ENCODE measurements at places on chromosomes 5 and 9.

- no peak for DNase-seq
Measured at GRCh38 chr9:123005964-123006363, 27.5 kb upstream of the GPR21 start.

DNA sequence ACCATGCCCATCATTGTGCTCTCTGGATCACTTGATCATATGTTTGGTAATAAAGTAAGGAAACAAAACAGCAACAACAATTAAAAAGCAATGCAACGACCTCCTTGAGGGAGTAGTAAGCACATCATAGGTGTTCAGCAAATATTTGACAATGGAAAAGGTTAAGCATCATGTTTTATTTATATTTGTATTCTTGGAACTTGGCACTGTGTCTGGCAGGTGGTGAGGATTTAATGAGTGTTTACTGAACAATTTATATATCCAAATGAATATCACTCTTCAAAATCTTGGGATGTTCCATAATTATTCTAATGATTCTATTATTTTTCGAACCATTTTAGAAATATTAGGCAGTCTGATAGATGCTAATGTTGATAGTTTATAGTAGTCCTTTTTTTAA is 6.2 kb downstream of the PIP5K1B start:
- DNase-seq, result no peak

DNA sequence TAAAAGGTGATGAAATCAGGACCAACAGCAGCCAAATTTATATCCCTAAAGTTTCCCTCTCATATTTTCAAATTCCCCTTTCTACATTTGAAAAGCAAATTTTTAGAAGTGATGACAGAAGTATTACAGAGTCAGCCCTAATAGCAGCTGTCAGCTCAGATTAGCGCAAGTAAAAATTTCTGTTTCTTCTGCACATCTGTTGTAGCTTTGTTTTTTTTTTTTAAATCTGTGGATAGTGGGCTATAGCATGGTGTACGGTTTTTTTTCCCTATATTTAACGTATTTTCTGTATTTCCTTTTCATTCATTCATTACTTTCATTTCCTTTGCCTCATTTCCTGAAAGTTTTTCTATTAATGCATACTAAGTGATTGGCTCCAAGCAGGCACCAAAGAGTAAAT is 99.1 kb downstream of the MACIR start:
- DNase-seq, result no peak

GRCh38 chr5:78003919-78004318 is 227.8 kb upstream of the TBCA start:
- no peak for DNase-seq

- no peak for DNase-seq
Measured at GRCh38 chr5:141326088-141326854, 4.0 kb upstream of the PCDHGA1 start.

DNA sequence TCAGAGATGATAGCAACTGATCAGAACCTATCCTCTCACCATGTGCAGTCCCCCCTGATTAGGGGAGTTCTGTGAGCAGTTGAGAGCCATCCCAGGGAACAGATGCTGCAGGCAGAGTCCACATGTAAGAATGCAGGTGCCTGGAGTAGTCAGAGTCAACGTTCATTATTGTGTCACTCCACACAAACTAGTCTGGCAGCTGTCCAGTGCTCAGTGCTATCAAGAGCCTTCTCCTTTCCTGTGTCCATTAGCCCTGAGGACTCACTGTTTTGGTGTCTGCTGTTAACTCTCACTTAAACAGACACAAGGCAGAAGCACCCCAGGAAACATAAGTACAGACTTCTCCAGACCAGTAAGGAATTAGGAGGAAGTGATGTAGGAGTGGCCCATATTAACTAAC is 2.5 kb downstream of the SH3TC2 start:
- no peak for DNase-seq

DNA sequence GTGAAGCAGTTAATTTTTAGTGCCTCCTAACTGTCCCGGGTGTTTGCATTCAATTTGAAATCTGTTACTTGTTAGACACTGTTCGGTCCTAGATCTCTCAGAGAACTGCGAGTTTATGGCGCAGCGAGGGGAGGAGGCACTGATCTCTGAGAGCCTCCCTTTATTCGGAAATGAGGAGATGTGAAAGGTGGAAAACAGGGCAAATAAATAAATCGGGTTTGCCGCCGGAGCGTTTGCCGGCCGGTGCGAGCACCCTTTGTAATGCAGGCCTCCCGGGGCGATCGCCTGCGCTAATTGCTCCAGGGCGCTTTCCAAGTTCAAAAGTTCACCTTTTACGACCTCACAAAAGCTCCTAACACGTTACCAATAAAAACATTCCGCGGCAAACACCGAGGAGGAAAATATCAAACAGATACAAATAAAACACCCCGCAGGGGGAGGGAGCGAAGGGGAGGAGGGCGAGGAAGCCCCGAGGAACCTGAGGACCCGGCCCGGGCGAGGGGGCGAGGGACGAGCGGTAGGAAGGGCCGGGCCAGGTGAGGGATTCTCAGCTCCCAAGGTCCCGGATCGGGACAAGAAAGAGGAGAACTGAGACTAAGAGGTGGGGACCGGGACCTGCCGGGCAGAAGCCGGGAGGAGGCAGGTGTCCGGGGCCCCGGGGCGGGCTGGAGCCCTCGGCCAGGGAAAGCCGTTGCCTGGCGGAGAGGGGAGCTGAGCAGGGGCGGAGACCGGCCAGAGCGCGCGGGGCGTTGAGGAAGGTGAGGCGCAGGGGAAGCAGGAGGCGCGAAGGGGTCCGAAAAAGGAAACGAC is 1.4 kb downstream of the NR6A1 start:
- DNase-seq, result no peak

- DNase-seq, result no peak
Measured at GRCh38 chr5:171424726-171425125, 5.3 kb downstream of the FGF18 start.

- DNase-seq, result no peak
Measured at GRCh38 chr5:109998726-109999125, 309.0 kb downstream of the MAN2A1 start.

- DNase-seq, result no peak
Measured at GRCh38 chr5:157519579-157520253, 55.9 kb downstream of the ADAM19 start.

DNA sequence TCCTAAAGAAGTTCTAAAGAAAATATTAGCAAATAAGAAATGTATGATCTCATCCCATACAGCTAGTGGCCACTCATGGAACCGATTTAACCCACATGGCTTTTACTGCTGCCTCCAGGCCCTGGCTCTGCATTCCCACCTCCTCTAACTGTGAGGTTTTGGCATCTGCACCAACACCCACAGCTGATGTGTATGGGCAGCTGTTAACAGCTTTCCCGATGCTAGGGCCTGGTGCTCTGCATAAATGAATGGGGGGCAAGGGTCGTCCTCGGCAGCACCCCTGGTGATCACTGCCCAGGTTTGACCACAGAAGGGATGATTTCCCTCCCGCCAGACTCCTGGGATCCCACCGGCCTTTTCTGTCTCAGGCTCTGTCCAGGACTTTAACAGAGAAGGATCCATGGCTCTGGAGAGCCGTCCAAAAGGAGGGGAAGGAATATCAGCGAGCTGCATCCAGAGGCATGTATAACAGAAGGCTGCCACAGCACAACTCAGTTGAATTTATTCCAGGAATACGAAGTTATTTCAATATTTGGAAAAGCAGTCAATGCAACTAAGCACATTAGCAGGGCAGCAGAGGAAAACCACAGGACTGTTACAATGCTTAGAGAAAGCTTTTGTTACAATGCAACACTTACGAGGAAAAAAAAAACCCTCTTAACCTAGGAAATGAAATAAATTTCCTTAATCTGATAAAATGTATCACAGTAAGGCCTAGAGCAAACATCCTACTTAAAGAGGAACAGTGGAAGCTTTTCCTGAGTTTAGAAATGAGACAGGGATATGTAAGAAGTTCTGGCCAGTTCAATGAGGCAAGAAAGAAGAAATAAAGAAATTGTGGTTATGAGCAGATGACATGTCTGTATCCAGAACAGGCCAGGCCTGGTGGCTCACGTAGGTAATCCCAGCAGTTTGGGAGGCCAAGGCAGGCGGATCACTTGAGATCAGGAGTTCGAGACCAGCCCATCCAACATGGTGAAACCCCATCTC is 63.1 kb downstream of the NACC2 start:
- DNase-seq, result no peak

DNA sequence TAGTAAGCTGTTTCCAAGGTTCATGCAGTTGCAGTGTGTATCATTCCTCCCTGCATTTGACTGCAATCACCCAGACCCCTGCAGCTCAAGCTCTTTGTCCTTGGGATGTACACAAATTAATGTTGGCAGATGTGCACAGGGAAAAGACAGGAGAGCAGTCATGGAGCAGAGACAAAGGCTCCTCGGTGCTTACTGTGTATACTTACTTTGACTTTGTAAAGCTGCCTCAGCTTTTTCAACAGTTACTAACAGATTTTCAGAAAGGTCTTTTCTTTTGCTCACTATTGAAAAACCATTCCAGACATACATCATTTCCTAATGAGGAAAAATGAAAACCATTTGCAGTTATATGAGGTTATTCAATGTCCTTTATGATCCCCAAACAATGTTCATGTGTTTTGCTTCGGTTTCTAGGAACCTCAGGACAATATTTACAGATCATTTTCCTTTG is 124.9 kb downstream of the TTC39B start:
- no peak for DNase-seq

DNA sequence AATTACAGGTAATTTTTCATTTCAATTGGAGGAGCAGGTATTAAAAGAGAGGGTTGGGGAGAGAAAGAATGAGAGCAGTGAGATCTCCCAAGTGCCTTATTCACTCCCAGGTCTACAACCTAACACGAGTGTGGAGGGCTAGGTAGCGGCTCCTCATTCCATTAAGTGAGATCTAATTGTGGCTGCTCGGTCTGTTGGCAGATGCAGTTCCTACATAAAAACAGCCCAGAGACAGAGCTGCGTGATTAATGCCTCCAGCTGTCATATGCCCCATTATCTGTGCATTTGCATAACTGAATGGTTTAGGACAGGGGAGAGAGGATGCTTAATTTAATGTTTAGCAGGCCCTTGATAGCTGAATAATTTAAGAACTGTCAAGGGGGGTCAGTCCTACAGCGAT is 100.5 kb downstream of the PSAT1 start:
- no peak for DNase-seq

- DNase-seq, result no peak
Measured at GRCh38 chr9:70406434-70406862, 8.0 kb downstream of the KLF9 start.

DNA sequence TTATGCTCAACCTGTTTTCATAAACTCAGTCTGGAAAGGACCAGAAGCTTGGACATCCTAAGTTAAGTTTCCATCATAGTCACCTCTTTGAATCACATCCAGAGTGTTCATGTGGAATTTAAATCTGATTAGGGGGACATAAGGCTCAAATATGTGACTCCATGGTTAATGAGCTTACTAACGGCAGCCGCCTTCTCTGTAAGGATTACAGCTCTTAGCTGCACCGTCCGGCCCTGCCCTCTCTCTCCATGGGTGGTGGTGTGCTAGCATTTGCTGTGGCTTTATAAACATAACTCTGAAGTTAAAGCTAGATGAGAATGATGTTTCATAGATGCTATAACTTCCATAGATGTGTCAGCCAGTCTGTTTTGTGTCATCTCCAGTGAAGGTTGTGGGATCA is 156.5 kb downstream of the TRIO start:
- DNase-seq, result no peak

DNA sequence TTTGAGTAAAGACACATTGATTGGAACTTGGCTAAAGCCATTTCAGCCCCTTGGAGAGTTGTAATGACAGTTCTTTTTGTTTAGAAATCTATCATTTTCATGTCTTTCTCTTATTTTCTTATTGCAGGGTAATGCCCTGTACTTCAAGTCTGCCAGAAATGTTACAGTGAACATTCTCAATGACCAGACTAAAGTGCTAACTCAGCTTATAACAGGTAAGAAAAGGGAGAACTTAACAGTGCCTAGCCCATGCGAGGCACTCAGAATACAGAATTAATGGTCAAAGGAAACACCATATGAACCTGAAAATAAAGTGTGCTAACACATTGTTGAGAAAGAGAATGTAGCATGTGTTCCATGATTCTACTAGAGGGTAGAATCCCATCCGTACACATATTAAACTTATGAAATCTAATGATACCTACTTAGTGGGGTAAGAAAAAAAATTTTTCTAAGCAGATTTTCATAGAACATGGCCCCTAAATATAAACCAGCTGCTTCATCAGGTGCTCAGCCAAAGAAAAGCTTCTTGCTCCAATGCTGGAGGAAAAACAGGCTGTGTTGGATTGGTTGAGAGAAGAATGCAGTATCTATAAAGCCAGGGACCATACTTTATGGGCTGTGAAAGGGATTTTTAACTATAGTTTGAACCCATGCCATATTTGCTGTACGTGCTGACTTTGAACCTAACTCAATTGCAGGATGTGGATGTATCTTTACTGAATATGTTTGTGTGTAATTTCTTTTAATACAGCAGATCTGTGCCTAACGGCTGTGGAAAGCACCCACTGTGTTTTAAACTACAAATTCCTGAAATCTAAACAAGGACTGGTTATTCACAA is 260.8 kb upstream of the PPP1R2B start:
- DNase-seq, result no peak

- no peak for DNase-seq
Measured at GRCh38 chr5:51632793-51633192, 249.5 kb downstream of the ISL1 start.

- no peak for DNase-seq
Measured at GRCh38 chr9:19965336-19965735, 176.5 kb upstream of the SLC24A2 start.

- no peak for DNase-seq
Measured at GRCh38 chr9:105039175-105039799, 111.3 kb upstream of the ABCA1 start.

GRCh38 chr9:37004424-37004935 is 29.6 kb downstream of the PAX5 start:
- DNase-seq, result no peak

DNA sequence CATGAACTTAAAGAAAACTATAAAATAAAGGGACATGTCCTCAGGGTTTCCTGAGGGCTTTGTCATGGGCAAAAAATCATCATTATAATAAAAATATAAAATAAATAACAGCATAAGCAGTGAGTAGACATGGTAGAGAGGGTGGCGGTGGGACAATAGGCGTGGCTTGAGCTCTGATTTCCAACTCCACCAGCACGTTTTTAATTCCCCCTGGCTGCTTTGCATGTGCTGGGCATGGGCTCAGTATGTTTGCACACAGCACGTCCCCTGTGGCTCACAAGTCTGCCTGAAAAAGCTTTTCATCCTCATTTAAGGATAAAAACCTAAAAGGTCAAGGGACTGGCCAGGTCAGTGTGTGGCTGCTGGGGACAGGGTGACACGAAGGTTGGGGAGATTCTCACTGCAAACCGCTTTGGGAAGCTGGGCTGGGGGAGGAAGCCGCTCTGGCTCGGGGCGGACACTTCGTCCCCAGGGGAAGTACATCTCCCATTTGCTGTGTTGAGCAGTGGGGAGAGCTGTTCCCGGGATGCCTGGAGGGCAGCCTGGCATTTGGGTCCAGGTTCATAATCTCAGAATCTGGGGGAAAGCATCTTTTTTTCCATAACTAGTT is 32.6 kb downstream of the NKX2-5 start:
- no peak for DNase-seq

GRCh38 chr5:89449392-89450148 is 566.6 kb upstream of the MEF2C start:
- no peak for DNase-seq

- no peak for DNase-seq
Measured at GRCh38 chr5:159825551-159826051, 90.7 kb upstream of the ADRA1B start.

Measured in stimulated activated CD4-positive, alpha-beta T cell treated with anti-CD3 and anti-CD28 coated beads, Interleukin-1b, Interleukin-23, amount 100 ng/mL, for 1 hour (primary cell).